ENCODE measurements at places on chromosomes 2 and 18.

DNA sequence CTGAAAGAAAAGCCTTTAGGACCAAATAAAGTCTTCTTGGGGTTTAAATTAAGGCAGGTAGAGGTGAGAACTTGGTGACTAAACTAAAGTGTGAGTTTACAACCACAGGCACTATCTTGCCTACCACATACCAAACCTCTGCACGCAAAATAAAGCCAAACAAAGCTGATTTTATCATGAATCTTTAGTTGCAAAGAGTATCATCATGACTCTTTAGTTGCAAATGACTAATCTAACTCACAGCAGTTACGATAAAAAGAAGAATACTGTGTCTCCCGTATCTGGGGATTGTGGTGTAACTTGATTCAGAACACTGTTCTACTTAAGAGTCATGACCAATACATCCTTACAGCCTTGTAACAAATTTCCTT is 11.2 kb downstream of the CFAP210 start:
- no peak for DNase-seq

GRCh38 chr2:202703091-202703490 is 68.3 kb downstream of the FAM117B start:
- no peak for DNase-seq

GRCh38 chr2:8954990-8955389 is 48.5 kb downstream of the MBOAT2 start:
- DNase-seq = no peak

GRCh38 chr2:219274361-219274921 is 4.7 kb upstream of the DNAJB2 start:
- peak; percentile 72 for DNase-seq

DNA sequence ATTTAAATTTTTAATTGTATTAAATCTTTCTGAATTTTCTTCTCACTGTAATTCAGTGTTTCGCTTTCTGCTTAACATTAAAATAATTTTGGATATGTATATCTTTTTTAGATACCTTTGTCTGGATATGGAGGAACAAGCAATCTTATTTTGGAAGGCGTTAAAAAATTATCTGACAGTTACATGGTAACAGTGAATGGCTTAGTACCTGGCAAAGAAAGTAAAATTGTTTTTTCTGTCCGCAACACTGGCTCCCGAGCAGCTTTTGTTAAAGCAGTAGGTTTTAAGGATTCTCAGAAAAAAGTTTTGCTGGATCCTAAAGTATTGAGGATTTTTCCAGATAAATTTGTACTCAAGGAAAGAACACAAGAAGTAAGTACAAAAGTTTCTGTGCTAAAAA is 95.7 kb downstream of the CEP192 start:
- DNase-seq = no peak

- no peak for DNase-seq
These were observed 40.2 kb upstream of the LCLAT1 start for GRCh38 chr2:30406853-30407252.

DNA sequence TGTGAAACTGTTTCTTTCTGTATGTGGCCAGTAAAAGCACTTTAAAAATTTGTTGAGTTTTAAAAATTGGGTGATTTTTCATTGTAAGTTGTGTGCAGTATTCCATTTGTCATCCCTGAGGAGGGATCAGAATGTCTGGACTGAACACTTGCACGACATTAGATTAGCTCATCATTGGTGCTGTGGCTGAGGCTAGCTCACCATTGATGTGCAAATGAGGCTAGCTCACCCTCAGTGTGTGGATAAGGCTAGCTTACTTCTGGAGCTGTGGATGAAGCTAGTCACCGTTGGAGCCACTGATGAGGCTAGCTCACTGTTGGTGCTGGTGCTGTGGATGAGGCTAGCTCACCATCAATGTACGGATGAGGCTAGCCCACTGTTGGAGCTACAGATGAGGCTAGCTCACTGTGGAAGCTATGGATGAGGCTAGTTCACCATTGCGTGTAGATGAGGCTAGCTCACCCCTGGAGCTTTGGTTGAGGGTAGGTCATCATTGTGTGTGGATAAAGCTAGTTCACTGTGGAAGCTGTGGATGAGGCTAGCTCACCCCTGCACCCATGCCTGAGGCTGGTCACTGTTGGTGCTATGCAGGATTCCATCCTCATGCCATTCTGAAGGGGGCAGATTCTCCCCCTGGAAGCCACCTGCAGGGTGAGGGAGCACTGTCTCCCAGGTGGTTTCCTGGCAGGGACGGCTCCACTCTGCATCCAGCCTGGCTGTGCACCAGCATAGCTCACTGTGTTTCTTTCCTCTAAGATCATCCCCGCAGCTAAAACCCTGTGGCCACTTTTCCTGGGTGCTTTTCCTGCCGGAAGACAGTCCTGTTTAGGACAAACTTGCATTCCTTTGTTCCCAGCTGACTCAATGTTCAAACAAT is 101.1 kb downstream of the TWIST2 start:
- no peak for DNase-seq

GRCh38 chr2:52034706-52035105 is 1002.8 kb upstream of the NRXN1 start:
- no peak for DNase-seq

GRCh38 chr2:238114331-238114841 is 14.2 kb downstream of the ESPNL start:
- DNase-seq = no peak

DNA sequence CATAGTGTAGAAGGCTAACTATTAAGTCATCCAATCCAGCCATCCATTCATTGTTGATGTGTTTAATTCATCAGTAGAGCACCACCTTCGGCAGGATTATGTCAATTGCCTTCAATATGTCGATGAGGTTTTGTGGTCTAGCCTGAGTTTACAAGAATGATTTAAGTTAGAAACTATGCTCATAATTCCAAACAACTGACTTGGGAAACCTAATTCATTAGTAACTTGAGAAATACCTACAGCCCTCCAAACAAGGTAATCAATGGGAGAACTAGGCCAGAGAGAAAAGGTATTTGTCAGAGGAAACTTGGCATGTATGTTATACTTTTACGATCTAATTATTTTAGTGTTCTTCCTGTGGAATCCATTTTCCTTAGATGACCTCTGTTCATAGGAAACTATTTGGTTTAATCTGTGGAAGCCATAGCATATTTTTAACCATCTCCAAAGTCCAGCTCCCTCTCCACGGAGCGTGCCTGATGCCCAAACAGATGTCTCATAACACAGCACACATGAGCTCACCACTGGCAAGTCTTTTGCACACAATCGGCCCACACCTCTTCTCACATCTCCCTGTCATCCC is 148.5 kb downstream of the GFPT1 start:
- no peak for DNase-seq

DNA sequence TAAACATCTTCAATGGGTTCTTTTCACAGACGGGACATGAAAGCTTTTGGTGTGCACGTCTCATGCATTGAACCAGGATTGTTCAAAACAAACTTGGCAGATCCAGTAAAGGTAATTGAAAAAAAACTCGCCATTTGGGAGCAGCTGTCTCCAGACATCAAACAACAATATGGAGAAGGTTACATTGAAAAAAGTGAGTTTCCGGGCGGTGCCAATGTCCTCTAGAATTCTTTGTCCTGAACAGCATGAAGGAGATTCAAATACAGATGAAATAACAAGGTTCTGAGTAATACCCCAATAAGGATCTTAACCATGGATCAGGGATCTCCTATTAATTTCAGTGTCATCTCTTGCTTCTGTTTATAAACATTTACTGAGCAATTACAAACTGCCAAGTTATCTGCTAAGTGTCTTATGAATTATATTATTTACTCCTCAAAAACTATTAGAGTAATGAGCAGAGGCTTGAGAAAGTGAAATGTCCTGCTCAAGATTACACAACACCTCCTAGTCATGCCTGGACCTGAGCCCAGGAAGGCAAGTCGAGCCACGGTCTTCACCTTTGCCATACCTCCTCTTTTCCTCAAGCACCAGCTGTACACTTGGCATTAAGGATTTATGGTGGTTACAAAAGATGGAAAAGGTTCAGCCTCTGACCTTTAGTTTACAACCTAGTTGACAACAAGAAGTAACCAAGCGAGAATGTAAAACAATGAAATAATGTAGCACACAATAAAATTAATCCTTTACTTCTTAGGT is 22.6 kb downstream of the DHRS9 start:
- DNase-seq = no peak

DNA sequence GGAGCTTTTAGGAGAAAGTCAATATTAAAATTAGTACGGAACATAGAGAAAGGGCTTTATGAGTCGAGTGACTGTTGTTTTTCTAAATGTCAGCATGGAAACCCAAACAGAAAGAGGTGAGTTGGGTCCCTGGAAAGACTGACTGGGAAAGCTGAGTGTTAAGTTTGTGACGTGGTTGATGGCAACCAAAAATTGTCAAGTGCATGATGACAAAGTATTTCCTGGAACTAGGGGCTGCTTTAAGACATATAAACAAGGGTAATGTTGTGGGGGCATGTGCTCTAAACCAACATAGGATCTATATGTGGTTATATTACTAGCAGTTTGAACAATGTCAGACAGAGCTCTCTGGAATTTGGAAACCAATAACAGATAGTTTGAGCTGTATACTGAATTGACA is 50.9 kb upstream of the GPD2 start:
- DNase-seq = no peak

DNA sequence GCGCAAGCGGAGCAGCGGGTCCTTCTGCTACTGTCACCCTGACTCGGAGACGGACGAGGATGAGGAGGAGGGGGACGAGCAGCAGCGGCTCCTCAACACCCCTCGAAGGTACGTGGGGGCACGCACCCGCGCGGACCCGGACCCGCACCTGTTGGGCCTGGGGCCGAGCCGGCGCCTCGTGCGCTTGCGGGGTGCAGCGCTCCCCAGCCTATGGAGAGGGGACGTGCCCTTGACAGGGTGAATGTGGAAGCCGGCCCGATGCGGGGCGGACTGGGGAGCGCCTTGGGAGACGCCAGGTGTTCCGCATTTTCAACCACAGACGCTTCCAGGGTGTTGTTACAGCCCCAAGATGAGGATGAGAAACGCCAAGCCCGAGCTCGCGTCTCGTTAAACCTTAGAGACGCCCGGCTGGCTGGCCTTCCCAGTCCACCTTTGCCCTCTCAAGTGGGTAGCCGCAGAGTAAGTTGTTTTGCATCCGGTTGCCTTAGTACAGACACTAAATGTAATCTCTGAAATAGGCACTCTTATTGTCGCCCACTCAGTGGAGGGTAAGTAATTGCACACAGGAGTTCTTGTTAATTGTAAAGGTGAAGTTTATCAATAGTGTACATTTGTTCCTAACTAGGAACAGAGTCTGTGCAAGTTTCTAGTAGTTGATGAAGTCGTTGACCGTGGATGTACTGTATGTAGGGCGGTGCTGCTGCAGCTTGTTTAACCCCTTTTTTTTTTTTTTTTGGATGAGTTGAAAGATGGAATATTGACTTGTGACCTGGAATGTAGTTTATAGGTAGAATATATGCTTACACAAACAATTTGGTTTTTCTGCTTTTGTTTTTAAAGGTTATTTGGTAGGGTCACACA is 815 bp downstream of the GMCL1 start:
- DNase-seq = peak; percentile 56

- DNase-seq = no peak
These were observed 127.5 kb upstream of the ID2 start for GRCh38 chr2:8554296-8554806.

DNA sequence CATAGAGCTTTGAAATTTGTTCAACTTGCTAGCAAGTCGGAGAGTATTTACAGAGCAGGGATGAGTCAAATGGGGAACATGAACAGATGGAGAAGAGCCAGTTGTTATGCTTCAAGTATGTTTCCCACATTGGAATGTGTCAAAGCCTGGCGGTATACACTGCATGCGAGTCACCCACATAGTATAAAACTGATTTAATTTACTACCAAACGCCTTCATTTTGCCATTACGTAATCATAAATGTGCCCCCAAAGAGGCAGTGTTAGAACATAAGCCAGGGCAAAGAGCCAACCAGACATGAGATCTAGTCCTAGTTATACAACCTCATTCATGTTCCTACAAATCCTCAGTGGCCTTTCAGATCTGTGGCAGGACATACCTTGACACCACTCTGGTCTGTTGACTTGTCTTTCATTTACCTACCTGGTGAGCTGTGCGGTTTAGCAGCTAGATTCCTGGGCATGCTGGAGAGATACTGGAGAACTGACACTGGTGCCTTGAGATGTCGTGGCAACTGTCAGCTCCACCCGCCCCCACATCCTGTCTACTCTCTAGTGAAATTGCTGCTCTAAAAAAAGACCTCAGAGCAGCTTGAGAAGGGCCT is 21.7 kb upstream of the NRP2 start:
- no peak for DNase-seq

- no peak for DNase-seq
These were observed 1.1 kb downstream of the ROCK2 start for GRCh38 chr2:11343368-11343649.

- DNase-seq = no peak
These were observed 94.5 kb upstream of the CCDC150 start for GRCh38 chr2:196544906-196545433.

GRCh38 chr18:46174342-46175041 is 70.3 kb downstream of the HAUS1 start:
- DNase-seq = peak; percentile 26

DNA sequence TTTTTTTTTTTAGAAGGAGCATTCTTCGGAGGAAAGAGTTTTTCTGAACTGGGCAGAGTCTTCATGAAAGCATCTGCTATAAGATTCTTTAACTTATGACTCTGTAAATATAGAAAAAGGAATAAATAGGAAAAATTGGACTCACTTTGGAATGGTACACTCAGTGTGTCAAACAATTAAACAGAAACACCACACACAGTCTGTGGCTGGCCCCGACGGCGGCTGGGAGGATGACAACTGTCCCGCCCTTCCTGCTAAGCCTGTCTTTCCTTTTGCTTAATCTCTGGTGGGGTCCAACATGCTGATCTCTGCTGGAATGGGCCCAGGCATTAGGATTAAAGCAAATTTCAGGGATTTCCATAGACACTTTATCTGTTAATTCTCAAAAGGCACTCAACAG is 12.5 kb upstream of the RAB31 start:
- no peak for DNase-seq

GRCh38 chr18:72674710-72675109 is 130.6 kb upstream of the CBLN2 start:
- no peak for DNase-seq

- DNase-seq = no peak
These were observed 210.7 kb downstream of the KLHL29 start for GRCh38 chr2:23595601-23596251.

GRCh38 chr18:7871560-7872456 is 304.7 kb downstream of the PTPRM start:
- DNase-seq = peak; percentile 33

DNA sequence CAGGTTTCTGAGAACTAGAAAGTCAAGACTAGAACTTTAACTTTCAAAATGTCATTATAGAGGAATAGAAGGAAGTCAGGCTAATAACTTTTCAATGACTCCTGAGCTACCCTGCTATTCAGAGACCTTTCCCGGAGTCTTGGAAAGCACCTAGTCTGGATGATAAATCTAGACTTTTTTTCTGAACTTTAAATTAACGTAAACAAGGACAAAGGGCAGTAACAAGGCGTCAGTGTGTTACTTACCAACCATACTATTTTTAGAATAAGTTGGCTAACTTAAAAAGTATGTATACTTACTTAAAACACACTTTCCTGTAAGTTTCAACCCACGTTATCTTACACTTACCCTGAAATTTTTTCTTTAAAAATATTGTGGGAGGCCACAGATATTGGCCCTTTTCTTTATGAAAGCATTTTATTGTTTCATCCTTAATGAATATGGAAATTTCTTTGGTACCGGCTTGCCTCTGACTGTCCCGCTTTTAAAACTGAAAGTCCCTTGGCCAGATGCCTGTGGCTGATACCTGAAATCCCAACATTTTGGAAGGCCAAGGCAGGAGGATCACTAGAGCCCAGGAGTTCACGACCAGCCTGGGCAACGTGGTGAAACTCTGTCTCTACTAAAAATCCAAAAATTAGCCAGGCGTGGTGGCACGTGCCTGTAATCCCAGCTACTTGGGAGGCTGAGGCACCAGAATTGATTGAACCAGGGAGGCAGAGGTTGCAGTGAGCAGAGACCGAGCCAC is 9.7 kb downstream of the PMAIP1 start:
- no peak for DNase-seq

Data from Caco-2 (cell line).